Midbrain (tissue), 1 donor: ENCODE measurements at places on chromosomes 2 and 18.

DNA sequence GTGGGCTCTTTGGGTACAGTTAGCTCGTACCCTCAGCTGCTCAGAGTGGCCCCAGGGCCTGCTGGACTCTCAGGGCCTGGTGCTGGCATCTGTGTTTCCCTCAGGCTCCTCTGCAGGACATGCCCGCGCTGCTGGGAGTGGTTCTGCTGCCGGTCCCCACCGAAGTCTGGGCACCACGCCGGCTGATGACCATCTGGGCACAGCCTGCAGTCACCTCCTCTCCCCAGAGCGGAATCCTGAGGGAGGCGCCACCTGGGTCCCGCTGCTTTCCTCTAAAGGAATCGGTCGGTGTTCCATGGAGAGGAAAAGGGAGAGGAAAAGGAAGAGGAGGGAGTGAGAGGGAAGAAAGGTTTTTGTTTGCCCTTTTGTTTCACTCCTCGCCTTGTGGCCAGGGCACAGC, 43.6 kb downstream of the MC2R start:
- no peak for DNase-seq

GRCh38 chr2:133286326-133286922, 281.8 kb downstream of the NCKAP5 start:
- DNase-seq = no peak

DNA sequence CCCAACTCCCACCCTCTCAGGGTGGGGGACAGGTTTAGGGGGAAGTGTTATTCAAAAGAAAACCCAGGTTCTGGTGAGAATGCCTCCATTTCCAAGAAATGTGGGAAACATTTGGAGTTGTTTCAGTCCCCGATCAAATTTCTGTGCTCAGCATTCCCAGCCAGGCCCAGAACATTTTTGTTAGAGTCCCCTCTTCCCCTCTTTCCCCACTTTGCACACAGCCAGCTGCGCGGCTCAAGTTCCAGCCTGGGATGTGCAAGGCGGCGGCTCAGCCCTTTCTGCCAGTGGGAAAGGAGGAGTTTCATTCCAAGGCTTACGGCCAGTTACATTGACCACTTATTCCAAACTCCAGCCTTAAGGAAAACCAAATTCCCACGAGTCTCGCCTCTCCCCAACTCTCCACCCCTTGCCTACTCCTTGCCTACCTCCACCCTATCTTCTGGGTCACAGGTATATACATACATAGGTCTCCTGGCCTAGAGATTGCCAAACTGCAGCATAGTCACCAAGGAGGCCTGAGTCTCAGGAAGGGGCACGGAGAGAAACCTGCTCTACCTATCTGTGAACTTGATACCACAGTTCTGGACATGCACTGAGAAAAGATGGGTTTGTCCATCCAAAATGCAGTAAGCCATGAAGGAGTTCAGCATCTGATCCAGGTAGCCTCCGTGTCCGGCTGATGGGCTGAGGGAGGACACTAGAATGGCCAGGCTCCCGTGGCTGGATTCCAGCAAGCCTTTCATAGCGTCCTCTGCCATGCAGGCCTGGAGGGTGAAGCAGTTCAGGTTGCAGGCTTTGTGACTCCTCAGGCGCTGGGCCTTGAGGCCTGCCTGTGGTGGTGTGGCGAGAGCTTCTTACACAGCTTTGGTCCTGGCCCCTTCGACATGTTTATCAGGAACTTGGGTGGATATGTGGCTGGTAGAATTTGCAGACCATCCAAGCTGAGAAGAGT, 154.5 kb downstream of the ZFP36L2 start:
- DNase-seq = no peak

DNA sequence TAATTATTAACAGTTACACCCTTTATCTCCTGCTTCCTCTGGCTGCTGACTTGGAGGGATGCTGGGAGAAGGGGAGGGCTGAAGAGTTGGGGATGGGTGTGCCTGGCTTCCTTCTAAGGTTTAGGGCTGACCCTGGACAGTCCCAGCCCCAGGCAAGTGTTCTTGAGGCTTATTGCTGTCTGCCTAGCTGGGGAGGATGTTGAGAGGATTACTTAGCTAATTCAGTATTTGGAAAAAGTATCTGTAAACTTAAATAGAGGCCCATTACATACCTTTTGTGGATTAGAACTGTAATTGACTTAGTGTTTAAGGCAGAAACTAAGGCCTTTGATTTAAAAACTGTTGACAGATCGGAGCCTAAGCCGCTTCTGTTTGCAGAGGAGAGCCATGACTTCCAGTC, 67.6 kb downstream of the AGAP1 start:
- DNase-seq = no peak

GRCh38 chr2:14751581-14751980, 119.1 kb downstream of the LRATD1 start:
- DNase-seq = no peak

GRCh38 chr18:79796016-79796415, 1.7 kb upstream of the KCNG2 start:
- no peak for DNase-seq

DNA sequence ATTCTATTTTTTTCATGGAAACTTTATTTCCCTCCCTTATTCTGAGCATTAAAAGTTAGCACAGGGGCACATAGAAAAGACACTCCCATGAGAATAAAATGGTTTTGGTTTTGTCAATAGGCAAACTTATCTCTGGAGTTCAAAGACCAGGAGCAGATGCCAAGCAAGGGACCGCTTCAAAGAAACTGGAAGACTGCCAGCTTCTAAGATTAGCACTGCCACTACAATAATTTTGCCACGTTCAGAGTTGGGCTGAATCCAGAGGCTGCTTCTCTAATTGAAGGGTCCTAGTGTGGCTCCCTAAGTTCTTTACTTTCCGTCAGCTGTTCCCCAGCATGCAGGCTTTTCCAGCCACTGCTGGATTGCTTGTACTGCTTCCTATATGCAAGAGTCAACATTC, 681.0 kb upstream of the GCFC2 start:
- DNase-seq = no peak

GRCh38 chr2:159130302-159130701, 156.2 kb downstream of the WDSUB1 start:
- no peak for DNase-seq

- no peak for DNase-seq
These were observed 195.2 kb downstream of the MTCL1 start for GRCh38 chr18:8900552-8900951.

- DNase-seq = no peak
These were observed 74.1 kb downstream of the PIK3C3 start for GRCh38 chr18:42029092-42029491.

GRCh38 chr2:138670734-138671133, 109.5 kb downstream of the NXPH2 start:
- DNase-seq = no peak

- no peak for DNase-seq
These were observed 64.1 kb upstream of the ITSN2 start for GRCh38 chr2:24424387-24424786.

DNA sequence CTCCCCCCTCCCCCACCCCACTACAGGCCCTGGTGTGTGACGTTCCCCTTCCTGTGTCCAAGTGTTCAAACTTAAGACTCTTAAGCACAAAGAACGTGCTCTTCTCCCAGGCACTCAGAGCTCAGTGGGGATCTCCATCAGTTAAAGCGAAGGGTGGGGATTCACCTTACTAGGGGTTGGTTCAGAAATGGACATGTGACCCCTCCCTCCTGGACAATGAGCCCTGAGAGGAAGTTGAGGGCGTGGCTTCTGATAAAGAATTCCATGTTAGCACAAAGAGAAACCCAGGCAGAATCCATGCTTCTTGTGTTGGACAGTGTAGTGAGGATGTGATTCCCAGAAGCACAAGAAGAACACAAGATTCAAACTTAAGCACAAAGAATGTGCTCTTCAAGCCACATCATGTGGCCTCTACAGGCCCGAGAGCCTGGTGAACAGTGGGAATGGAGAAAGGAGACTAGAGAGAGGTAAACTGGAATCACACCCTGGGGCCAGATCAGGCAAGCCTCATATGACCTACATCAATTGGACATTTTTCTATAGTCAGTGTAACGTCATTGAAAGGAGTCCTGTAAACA, 78.1 kb upstream of the TTC39C start:
- DNase-seq = no peak

DNA sequence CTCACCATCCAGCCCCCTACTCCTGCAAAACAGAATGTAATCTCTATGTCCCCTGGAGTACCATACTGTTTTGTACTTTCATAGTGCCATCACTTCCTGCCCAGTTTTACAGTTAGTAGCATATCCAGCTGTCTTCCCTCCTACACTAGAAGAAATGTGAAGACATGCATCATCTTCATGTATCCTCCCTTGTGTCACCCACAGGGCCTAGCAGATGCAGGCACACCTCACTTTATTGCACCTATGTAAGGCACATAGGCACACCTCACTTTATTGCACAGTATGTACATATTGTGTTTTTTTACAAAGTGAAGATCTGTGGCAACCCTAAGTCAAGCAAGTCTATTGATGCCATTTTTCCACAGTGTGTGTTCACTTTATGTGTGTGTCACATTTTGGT, 12.0 kb downstream of the DNAJC27 start:
- DNase-seq = no peak

DNA sequence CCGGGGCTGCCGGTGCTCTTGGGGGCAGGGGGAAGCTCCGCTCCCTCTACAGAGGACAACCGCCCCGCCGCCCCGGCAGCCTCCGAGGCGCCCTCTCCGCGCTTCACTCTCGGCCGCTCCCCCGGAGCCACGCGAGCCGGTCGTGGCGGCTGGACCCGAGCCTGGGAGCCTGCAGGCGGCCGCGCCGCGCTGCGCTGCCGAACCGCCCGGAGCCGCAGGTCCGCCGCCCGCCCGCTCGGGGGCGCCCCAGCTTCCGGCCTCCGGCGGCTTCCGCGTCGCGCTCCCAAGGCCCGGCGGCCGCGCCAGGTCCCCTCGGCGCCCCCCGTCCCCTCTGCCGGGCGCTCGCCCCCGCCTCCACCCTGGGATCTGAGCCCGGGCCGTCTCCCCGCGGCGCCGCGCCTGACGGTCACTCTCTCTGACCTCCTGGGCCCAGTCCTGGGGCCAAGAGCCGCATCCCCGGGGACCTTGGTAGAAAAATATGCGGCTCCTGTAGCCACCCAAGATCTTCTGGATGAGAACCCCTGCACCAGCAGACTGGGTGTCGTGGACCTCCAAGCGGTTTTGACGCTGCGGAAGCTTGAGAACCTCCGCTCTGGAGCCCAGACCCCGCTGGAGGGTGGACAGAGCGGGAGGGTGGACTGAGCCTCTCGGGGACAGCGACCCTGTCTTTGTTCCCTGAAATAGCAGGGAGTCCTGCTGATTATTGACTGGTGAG, 44.3 kb downstream of the SERTAD2 start:
- peak; percentile 24 for DNase-seq

DNA sequence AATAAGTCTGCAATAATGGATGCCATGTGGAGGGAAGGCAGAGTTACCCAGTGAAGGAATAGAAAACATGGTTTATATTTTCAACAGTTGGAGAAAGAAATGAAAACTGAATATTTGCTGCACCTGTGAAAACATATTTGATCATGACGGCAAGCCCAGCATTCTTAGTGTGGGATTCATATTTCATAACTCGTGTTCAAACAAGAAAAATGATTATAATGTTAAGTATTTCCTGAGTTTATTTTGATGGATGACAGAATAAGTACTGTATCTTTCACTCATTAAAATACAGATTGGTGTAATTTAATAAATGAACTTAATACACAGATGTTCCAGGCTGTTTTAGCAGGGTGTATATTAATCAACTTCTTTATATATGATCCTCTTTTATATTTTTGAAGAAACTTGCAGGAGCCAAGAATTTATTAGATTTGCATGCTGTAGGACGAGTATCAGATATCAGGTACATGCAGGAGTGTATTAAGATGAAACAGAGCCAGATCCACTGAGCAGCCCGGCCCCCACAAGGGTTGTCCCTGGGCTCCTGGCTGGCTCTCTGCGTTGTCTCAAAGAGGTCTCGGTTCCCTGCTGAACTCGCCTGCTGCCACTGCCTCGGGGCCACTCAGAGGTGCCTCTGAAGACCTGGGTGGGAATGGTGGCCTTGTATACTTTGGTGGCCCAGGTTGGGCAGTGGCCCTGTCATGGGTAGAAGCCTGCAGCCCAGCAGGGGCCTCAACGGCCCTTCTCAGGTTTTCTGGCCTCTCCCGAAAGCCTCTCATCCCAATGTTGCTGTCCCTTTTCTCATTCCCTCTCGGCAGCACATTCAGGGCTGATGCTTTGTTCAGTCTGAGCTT, 95.0 kb upstream of the LDAH start:
- no peak for DNase-seq

- DNase-seq = no peak
These were observed 27.6 kb downstream of the STAT1 start for GRCh38 chr2:190986221-190986953.

DNA sequence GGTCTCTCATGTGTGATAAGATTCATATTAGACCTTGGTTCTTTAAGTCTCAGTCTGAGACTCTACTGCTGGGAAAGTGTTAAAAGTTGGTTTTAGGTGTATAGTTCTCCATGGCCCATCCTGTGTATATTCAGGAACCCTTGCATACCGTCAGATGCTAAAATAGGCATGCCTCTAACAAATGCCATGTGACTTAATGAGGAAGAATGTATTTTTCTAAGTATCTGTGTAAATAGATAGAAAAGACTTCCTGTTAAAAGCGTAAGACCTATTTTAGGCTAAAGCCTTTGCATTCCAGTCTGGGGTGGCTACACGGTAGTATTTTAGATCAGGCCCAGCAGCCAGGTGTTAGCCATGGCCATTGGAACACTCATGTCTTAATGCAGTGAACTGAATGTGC, 73.3 kb downstream of the RHBDD1 start:
- no peak for DNase-seq

GRCh38 chr18:6778459-6779247, 49.1 kb downstream of the ARHGAP28 start:
- no peak for DNase-seq

GRCh38 chr18:45715212-45715780, 8.7 kb upstream of the SLC14A1 start:
- DNase-seq = peak; percentile 31

DNA sequence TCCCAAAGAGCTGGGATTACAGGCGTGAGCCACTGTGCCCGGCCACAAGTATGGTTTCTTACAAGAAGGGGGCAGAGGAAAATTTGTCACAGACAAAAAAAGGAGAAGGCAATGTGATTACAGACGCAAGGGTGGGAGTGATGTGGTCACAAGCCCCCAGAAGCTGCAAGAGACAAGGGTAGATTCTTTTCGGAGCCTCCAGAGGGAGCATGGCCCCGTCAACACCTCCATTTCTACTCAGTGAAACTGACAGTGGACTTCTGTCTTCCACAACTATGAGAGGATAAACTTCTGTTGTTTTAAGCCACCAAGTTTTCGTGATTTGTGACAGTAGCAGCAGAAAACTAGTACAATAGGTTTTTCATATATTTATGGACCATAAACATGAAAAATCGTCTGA, 2.1 kb upstream of the TCF7L1 start:
- no peak for DNase-seq

DNA sequence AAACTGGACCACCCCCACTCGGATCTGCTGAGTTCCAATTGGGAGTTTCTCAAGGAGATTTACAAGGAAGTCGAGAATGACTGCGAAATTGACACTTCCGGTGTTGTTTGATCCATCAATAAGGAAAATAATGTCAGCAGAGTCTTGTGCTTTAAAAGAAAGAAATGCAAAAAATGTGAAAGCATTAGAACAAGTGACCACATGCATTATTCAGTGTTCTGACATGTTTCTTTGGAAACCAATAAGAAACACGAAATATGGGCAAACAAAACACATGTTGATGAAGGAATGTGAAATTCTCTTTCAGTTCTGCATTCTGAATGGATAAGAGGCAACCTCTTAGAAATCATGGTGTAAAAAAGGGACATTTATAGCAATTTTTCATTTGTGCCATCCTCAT, 25.9 kb downstream of the COL6A3 start:
- DNase-seq = no peak

- peak; percentile 78 for DNase-seq
These were observed 17.9 kb downstream of the KCNIP3 start for GRCh38 chr2:95314964-95315611.

- no peak for DNase-seq
These were observed 33.6 kb downstream of the B3GNT7 start for GRCh38 chr2:231429152-231429551.
